Bronchial epithelial cell (primary cell): ENCODE measurements at places on chromosomes 3 and 15. TPM values are rescaled to one million over a fixed set of nuclear protein-coding genes. Genes with fewer than 3 reads are reported as not detected.

GRCh38 chr3:134871818-134872217 is 76.8 kb downstream of the EPHB1 start:
- DNase-seq, result no peak

GRCh38 chr3:156429125-156429524 is 125.8 kb downstream of the SSR3 start:
- DNase-seq, result no peak

DNA sequence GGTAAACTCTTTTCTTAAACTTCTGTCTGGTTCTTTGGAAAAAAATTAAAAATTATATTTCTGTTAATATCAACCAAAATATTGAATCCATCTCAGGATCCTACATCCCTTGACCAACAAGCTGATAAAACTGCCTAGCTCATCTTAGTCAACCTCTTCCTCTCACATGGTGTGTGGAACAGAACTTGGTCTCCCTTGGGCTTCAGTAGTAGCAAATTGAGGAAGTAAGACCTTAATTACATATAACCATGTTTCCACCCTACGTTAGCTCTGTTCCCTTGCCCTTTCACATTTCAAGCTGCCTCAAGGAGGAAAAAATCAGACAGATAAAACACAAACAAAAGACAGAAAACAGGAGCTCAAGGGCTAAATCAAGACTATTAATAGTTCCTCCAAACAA is 116.4 kb downstream of the GREM1 start:
- no peak for DNase-seq

DNA sequence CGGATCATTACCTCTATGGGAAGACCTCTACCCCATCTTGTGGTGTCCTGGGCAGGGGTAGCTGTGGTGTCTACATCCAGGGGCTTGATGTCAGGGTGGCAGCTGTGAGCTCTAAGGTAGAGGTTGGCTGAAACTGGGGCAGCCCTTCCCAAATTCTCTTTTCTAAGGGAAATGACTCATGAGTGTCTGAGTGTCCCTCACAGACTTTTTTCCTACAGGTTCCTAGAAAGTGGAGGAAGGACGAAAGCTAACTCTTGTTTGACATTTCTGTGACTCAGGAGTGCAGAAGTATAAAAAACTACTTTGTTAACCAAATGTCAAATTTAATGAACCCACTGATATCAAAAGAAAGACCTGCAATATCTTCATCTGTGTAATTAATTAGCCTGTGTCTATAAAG is 481.5 kb downstream of the PDCD6IP start:
- no peak for DNase-seq

DNA sequence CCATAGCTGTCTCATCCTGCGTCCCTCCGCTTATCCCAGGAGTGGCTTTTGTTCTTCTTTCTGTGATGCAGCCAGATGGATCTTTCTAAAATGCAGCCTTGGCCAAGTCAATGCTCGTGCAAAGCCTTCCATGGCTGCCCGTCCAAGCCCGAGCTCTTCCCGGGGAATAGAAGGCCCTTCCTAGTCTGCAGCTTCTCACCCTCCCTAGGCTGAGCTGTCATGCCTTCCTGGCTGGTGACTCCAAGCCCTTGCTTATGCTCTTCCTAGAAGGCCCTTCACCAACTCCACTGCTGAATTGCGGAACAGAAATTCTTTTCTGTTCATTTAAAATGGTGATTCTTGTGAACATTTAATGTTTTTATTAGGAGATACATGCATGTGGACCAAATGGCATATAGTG is 95.9 kb downstream of the SMAD6 start:
- no peak for DNase-seq

The RBMS3 gene
- total RNA-seq, result 3.4 and 5.9 TPM in 2 replicates

DNA sequence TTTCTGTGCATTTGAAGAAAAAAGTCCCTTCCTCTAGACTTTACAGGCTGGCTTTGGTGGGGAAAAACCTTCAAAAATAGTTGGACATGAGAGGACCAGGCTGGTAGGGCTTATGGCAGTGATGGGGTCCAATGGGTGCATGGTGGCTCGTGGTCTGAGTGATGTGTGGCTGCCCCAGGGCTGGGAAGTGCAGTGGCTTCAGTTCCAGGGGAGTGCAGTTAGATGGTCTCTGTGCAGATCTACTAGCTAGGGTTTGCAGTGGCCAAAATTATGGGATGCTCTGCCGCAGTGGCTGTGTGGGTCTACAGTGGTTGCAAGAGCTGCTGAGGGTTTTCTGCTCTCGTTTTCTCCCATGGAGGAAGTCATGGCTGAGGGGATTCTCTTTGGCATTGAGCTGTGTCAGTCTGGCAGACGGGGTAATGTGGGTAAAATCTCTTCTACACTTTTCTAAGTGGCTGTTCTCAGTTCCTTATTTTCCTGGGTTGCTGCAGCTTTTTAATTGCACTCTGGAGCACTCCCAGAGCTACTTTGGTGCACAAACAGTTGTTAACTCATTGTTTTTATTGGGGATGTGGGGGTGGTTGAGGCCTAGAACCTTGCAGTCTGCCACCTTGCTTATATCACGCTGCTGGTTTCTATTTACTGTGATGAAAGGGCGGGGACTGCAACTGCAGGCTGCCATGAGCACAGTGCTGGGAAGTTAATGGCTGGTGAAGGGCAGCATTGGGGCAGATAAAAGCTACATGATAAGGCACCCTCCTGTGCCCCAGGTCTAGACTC is 1324.6 kb downstream of the NSUN3 start:
- no peak for DNase-seq

- no peak for DNase-seq
These were observed 2.3 kb upstream of the CLK3 start for GRCh38 chr15:74613089-74613952.

GRCh38 chr15:63922261-63922904 is 88.6 kb upstream of the HERC1 start:
- no peak for DNase-seq

The GOLGA6A gene
- total RNA-seq, result 0.13 TPM in 1 of 2 replicates, not detected in the other

DNA sequence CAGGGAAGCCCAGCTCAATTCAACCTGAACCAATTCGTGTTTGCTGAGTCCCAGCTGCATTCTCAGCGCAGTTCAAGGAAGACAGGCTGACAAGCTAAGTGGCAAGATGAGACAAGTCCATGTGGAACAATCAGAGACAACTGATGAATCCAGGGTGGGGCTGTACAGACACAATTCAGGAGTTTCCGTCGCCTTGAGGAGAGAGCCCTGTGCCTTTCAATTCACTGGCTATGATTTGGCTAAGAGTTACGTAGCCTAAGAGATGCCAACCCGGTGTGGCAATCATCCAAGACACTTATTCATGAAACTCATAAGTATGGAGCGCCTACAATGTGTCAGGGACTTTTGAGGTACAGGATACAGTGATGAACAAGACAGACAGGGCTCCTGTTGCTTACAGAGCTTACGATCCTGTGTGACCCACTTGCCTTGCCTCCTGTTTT is 15.5 kb upstream of the ZBED2 start:
- DNase-seq, result peak; percentile 99

- DNase-seq, result peak; percentile 51
These were observed 95.4 kb downstream of the HCN4 start for GRCh38 chr15:73273181-73274002.

DNA sequence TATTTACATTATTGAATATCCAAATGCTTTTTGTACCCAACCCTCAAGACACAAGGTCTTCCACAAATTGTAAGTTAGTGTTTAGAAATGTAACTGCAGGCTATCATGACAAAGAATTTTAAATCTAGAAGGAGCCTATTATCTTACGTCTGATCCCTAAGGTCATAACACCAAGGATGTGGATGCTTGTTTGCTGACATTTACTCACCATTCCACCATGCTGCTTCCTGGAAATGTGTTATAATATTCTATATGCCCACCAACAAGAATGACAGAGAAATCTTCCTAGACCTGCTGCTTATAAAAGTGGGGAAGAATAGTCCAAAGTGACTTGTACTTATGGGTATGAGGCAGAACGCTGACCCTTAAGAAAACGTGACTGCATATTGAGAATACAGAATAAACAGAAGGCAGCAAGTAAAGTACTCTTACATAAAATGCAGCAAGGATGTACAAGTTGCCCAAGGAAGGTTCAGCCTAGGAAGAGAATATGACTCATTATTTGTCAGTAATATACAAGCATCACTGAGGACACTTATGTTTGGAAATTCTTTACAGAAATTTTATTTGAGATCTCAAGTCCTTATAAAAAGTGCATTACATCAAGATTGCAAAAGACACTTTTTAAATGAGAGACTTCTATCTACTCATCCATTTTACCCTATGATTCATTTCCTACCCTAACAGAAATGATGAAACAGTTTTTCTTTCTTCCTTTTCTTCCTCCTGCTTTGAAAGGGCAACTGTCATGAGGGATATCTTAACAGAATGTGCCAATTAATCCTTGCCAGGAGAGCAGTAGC is 59.6 kb downstream of the ESYT3 start:
- DNase-seq, result peak; percentile 85

The SYNPR gene
- not detected in 2 replicates for total RNA-seq

GRCh38 chr3:36596419-36596818 is 167.9 kb downstream of the DCLK3 start:
- DNase-seq, result peak; percentile 49

- DNase-seq, result no peak
These were observed 67.9 kb upstream of the PRICKLE2 start for GRCh38 chr3:64293121-64293520.

GRCh38 chr3:1962396-1963088 is 136.1 kb upstream of the CNTN4 start:
- DNase-seq, result no peak

DNA sequence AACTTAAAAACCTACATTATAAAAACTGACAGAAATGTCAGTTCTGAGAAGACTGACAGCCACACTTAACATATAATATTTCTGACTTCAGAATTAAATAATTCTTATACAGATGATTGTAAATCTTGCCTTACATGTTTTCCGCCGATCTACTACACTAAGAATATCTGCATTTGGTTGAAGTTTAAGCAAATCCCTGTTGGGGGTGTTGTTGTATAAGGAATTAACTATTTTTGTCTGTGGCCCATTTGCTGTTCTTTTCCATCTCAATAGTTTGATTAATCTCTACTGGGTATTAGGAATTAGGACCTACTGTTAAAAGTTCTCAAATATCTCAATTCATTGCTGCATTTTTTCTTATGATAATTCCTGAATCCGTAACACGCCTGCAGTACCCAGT is 838.3 kb upstream of the ROBO1 start:
- no peak for DNase-seq

The ZKSCAN7 gene
- 2.2 and 2.9 TPM in 2 replicates for total RNA-seq

The CDC25A gene
- total RNA-seq, result 1.5 and 2.4 TPM in 2 replicates

DNA sequence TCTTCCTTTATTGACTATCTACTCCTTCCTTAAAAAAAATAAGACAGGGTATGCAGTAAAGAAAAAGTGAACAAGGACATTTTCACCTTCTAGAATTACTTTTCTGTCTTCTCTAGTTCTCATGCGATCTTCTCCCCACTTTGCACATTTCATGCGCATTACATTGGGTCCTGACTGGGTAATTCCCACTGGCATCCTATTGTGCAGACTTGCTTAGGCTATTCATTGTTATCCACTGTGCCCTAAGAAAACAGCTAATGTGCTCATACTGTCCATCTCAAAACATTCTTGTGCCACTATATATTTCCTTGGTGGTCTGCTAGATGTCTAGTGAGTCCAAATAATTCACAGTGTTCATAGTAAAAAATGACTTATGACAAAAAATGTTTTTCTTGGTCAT is 447.4 kb upstream of the ROBO1 start:
- DNase-seq, result no peak

GRCh38 chr15:50353251-50353974 is 1.6 kb downstream of the GABPB1 start:
- DNase-seq, result peak; percentile 92

GRCh38 chr3:37218206-37218605 is 43.8 kb upstream of the LRRFIP2 start:
- no peak for DNase-seq
